ENCODE measurements at places on chromosomes 2 and 18.
A peak's percentile ranks its signal among the peaks of the same experiment; 100 is the strongest.

GRCh38 chr2:160225722-160226121 is 25.6 kb upstream of the ITGB6 start:
- peaks cover 36% of the 10 kb centered on the region for H3K4me1 ChIP-seq
- H3K4me3 ChIP-seq, result no peak overlapping the region
- no peak overlapping the region for H3K27ac ChIP-seq
- no peak for DNase-seq

GRCh38 chr2:127570282-127571250 is 35.1 kb downstream of the MYO7B start:
- H3K27me3 ChIP-seq, result peaks cover 2% of the 10 kb centered on the region
- no peaks in the 10 kb centered on the region for H3K36me3 ChIP-seq
- H3K27ac ChIP-seq, result no peak overlapping the region
- peaks cover 8% of the 10 kb centered on the region for H3K4me1 ChIP-seq

- peaks cover 8% of the 10 kb centered on the region for H3K4me1 ChIP-seq
- no peak for DNase-seq
- no peaks in the 10 kb centered on the region for H3K27me3 ChIP-seq
Observed at GRCh38 chr2:44246436-44246835, 28.8 kb upstream of the SLC3A1 start.

DNA sequence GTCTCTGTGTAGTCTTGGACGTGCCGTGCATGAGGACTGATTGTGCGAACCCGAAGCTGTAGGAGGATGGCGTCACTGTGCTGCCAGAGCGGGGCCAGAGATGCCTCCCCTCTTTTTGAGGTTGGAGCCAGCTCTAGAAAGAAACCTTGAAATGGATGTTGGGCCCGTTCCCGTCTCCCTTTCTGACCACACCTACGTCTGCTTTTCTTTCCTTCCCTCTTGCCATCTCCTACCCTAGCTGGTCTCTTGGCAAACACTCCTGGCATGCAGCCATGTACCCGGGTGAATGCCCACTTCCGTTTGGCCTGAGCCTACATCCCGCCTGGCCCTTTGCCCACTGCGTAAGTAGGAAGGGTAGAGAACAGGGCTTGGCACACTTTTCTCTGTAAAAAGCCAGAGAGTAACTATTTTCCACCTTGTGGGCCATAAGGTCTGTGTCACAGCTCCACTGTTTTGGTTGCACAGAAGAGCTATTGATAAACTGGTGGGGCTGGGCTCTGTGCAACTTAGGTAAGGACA is 37.4 kb downstream of the SH3BP4 start:
- no peaks in the 10 kb centered on the region for H3K36me3 ChIP-seq
- no peak for DNase-seq
- H3K27ac ChIP-seq, result no peak overlapping the region
- H3K27me3 ChIP-seq, result peaks cover 3% of the 10 kb centered on the region
- H3K4me1 ChIP-seq, result peaks cover 5% of the 10 kb centered on the region

DNA sequence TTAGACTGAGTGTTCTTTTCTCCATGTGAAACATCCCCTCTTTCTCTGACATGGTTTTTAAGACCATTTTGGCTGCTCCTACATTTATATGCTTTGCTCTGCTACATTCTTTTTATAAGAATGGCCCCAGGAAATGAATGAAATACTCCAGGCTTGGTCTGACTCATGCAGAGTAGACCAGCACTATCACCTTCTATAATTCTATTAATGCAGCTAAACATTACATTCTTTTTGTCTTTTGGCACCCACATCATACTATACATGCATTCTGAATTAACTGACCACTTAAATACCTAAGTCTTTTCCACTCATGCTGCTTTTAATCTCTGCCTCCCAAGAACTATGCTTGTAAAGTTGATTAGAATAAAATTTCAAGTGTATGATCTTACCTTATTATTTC is 94.1 kb downstream of the AAK1 start:
- H3K36me3 ChIP-seq, result peaks cover 27% of the 10 kb centered on the region
- H3K4me1 ChIP-seq, result peaks cover 36% of the 10 kb centered on the region
- H3K4me3 ChIP-seq, result no peak overlapping the region
- no peaks in the 10 kb centered on the region for H3K27me3 ChIP-seq
- no peak overlapping the region for H3K27ac ChIP-seq
- no peak for DNase-seq

DNA sequence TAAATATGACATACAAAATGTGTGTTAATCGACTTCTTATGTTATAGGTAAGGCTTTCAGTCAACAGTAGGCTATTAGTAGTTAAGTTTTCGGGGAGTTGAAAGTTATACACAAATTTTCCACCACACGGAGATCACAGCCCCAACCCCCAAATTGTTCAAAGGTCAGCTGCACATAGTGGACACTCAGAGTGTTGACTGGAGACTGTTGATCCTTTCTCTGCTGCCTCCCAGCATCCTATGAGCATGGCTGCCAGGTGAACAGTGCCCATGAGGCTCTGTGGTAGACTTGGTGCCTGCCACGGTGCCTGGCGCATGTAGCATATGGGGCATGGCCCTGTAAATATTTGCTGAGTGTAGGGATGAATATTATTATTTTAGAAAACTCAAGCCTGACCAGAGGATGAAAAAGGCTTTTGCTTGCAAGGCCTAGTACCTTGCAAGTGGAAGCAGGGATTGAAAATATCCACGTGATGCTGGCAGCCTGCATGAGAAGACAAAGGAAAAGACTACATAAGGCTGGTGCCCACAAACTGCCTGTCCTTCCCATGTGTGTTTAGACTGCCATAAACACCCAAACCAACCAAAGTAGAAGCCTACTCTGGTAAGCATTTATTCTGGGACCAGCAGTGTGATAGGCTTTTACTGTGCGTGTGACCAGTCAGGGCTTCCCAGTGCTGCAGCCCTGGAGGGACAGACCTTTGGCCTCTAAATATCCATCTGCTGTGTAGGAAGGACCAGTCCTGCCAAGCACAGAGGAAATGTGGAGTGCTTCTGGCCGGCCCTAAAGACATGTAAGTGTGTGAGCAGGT is 226.1 kb downstream of the LDLRAD4 start:
- no peak for DNase-seq
- peaks cover 14% of the 10 kb centered on the region for H3K4me1 ChIP-seq
- no peak overlapping the region for H3K27ac ChIP-seq
- no peaks in the 10 kb centered on the region for H3K27me3 ChIP-seq

- no peak overlapping the region for H3K4me3 ChIP-seq
- no peak for DNase-seq
- peaks cover 18% of the 10 kb centered on the region for H3K27me3 ChIP-seq
- H3K4me1 ChIP-seq, result no peaks in the 10 kb centered on the region
Observed at GRCh38 chr2:120863661-120864320, 128.1 kb downstream of the GLI2 start.

DNA sequence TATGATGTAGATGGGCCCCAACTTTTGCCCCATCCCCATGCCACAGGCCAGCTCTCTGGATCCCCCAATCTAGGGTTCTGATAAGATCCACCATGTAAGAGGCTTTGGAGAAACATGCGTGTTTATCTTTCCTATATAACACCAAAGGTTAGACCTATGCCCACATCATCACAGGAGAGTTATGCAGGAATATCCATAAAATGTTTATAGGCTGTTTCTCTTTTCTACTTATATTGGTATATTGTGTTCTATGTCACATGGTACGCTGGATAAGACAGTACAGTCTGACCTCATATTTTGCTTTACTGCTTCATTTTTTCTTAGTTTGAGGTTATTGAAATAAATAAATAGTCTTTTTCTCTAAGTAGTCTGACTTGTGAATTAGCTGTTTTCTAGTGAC is 1013.9 kb upstream of the GYPC start:
- no peaks in the 10 kb centered on the region for H3K36me3 ChIP-seq
- no peak overlapping the region for H3K27ac ChIP-seq
- no peaks in the 10 kb centered on the region for H3K4me1 ChIP-seq
- no peak overlapping the region for H3K4me3 ChIP-seq
- H3K27me3 ChIP-seq, result no peaks in the 10 kb centered on the region

GRCh38 chr2:83990636-83991035 is 468.4 kb downstream of the SUCLG1 start:
- H3K27ac ChIP-seq, result no peak overlapping the region
- H3K36me3 ChIP-seq, result no peaks in the 10 kb centered on the region
- H3K4me3 ChIP-seq, result no peak overlapping the region
- DNase-seq, result no peak
- H3K27me3 ChIP-seq, result peaks cover 3% of the 10 kb centered on the region

DNA sequence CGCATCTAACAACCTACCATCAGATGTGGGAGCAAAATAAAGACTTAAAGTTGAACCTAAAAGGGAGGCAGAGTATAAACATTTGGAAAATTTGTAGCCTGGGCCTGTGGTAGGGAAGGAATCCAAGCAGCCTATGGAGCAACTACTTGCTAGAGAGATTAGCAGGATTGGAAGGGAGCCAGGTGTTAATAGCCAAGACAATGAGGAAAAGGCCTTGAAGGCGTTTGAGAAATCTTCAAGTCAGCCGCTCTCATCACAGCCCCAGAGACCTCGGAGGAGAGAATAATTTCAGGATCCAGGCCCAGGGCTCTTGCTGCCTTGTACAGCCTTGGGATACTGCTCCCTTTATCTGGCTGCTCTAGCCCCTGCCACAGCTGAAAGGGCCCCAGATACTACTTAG is 219.7 kb downstream of the THSD7B start:
- H3K4me3 ChIP-seq, result no peak overlapping the region
- no peaks in the 10 kb centered on the region for H3K36me3 ChIP-seq
- H3K27me3 ChIP-seq, result no peaks in the 10 kb centered on the region
- H3K4me1 ChIP-seq, result no peaks in the 10 kb centered on the region
- DNase-seq, result no peak

DNA sequence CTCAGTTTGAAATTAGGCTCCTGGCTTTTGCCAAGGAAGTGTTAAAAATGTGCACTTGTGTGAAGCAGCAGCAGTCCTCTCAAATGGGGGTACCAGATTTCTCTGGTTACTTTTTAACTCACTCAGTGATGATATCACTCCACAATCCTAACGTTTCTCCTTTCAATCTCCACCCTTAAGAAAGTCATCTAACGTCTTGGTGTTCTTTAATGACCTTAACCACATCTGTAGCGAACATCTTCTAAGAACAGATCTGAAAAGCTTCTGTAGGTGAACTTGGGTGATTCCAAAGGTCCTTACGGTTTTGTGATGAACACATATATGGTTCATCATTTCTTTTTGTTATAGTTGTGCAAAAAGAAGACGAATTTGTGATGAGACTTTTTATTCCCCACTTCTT is 73.2 kb downstream of the DOCK10 start:
- H3K4me3 ChIP-seq, result peak overlapping the region; percentile 63
- H3K27me3 ChIP-seq, result no peaks in the 10 kb centered on the region
- DNase-seq, result no peak
- H3K4me1 ChIP-seq, result peaks cover 74% of the 10 kb centered on the region

DNA sequence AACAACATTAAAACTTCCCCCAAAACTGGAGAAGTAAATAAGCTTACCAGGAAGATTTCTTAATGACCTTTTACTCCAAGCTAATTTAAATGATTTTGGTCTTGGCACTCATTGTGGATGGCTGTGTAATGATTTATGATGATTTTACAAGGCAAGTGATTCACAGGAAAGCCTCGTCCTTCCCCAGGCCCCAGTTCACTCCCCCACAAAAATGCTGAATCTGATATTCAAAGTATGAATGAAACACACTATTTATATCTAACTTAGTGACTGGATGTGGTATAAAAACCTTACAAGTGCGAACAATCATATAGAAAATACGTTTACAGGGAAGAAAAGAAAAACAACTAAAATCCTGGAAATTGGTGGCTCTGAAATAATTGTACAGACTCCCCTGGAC is 49.8 kb downstream of the ZNF516 start:
- no peak overlapping the region for H3K4me3 ChIP-seq
- DNase-seq, result no peak
- H3K27me3 ChIP-seq, result no peaks in the 10 kb centered on the region
- no peak overlapping the region for H3K27ac ChIP-seq
- peaks cover 2% of the 10 kb centered on the region for H3K36me3 ChIP-seq
- peaks cover 23% of the 10 kb centered on the region for H3K4me1 ChIP-seq

GRCh38 chr2:27762951-27763906 is 8.3 kb upstream of the MRPL33 start:
- H3K36me3 ChIP-seq, result no peaks in the 10 kb centered on the region
- H3K4me3 ChIP-seq, result no peak overlapping the region
- H3K27me3 ChIP-seq, result peaks cover 10% of the 10 kb centered on the region
- H3K4me1 ChIP-seq, result peaks cover 15% of the 10 kb centered on the region

DNA sequence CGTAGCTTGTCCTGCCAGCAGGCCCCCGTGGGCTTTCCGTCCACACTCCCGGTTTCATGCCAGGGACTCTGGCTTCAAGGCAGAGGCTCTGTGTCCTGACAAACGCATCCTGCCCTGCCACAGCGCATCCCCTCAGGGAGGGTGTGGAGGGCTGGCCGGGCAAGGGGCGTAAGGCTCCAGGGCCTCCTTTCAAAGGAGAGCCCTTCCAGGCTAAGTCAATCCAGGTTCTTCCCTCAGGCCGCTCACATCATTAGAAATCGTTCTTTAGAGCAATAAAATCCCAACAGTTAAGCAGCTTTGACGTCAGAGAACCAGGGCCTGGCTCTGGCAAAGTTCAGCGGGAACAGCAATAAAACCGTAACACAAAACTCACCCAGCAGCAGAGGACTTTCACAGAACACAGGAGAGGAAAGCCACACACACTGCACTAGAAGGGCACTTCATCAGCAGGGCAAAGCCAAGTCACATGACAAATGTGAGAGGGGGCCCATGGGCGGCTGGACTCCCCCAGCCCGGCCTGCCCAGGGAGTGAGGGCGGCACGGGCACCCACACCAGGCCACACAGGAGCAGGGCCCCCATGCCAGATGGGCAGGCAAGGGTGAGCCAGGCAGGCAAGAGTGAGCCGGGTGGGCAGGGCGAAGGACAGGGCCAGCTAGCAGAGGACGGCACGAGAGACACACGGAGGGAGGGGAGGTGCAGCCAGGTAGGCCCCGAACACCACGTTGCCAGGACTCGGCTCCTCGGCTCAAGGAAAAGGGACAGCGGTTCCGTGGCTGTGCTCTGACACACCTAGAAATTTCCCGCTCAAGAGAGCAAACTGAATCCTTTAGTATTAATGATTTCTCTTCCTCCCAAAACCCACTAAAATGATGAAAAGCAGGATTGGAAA is 52.0 kb downstream of the HDAC4 start:
- DNase-seq, result no peak
- no peaks in the 10 kb centered on the region for H3K27me3 ChIP-seq
- H3K27ac ChIP-seq, result no peak overlapping the region
- no peaks in the 10 kb centered on the region for H3K4me1 ChIP-seq

GRCh38 chr2:231666171-231667095 is 41.9 kb upstream of the PTMA start:
- DNase-seq, result no peak
- peak overlapping the region; percentile 43 for H3K4me3 ChIP-seq
- peaks cover 18% of the 10 kb centered on the region for H3K4me1 ChIP-seq

- H3K27ac ChIP-seq, result no peak overlapping the region
- H3K4me1 ChIP-seq, result no peaks in the 10 kb centered on the region
- no peak overlapping the region for H3K4me3 ChIP-seq
- H3K36me3 ChIP-seq, result peaks cover 10% of the 10 kb centered on the region
- DNase-seq, result no peak
- H3K27me3 ChIP-seq, result no peaks in the 10 kb centered on the region
Observed at GRCh38 chr2:169891593-169892298, 64.5 kb downstream of the UBR3 start.

GRCh38 chr2:12804091-12804856 is 87.5 kb downstream of the TRIB2 start:
- peaks cover 8% of the 10 kb centered on the region for H3K4me1 ChIP-seq
- H3K4me3 ChIP-seq, result no peak overlapping the region
- peaks cover 6% of the 10 kb centered on the region for H3K27me3 ChIP-seq
- no peak for DNase-seq
- H3K36me3 ChIP-seq, result peaks cover 5% of the 10 kb centered on the region

Data from activated naive CD8-positive, alpha-beta T cell treated with anti-CD3 and anti-CD28 coated beads, Interleukin-2, amount 50 U/mL, for 24 hours (primary cell).